ENCODE measurements at places on chromosomes 5 and 9. TPM values are rescaled to one million over a fixed set of nuclear protein-coding genes. Genes with fewer than 3 reads are reported as not detected.

Gene SLC6A19
- total RNA-seq, result not detected

Gene KCNV2
- not detected for total RNA-seq

Gene PCDHB3
- total RNA-seq, result 3.6 TPM

Gene LCN9
- total RNA-seq, result 4.8 TPM

Gene SARDH
- total RNA-seq, result 3.7 TPM

Gene DBH
- not detected for total RNA-seq

Gene RFX3
- total RNA-seq, result 12.1 TPM

Gene MCIDAS
- not detected for total RNA-seq

Gene NRG2
- 0.54 TPM for total RNA-seq

Gene PELO
- total RNA-seq, result 75.8 TPM

Gene GABRA6
- not detected for total RNA-seq

Gene ZNF658
- 2.5 TPM for total RNA-seq

Gene CLTB
- 117 TPM for total RNA-seq

Gene FOXD4L6
- 0.18 TPM for total RNA-seq

Gene COL15A1
- 5.6 TPM for total RNA-seq

Gene SPAG8
- total RNA-seq, result 0.52 TPM

Gene DIPK1B
- total RNA-seq, result 23.2 TPM

Gene ERGIC1
- 137 TPM for total RNA-seq

Gene SPATA31A3
- not detected for total RNA-seq

Gene NSMF
- total RNA-seq, result 50.5 TPM

Gene ELOVL7
- total RNA-seq, result 0.72 TPM

Gene SLC25A25
- 14.4 TPM for total RNA-seq

Gene PLPPR1
- not detected for total RNA-seq

Gene KIF4B
- total RNA-seq, result not detected

Gene RLN1
- 0.53 TPM for total RNA-seq

Gene TTC16
- total RNA-seq, result not detected

Gene NUDT12
- total RNA-seq, result 6.3 TPM

Gene N4BP3
- total RNA-seq, result 0.75 TPM

Gene PCDHA3
- 1.1 TPM for total RNA-seq

Gene KIF27
- 3.0 TPM for total RNA-seq

Gene FCN2
- not detected for total RNA-seq

Gene CCL27
- total RNA-seq, result not detected

Gene JAKMIP2
- total RNA-seq, result 15.1 TPM

All from astrocyte (in vitro differentiated cells and primary cell).